ENCODE measurements at places on chromosomes 5 and 9.

- DNase-seq, result no peak
These were observed 845 bp upstream of the SLC30A5 start for GRCh38 chr5:69092969-69093368.

DNA sequence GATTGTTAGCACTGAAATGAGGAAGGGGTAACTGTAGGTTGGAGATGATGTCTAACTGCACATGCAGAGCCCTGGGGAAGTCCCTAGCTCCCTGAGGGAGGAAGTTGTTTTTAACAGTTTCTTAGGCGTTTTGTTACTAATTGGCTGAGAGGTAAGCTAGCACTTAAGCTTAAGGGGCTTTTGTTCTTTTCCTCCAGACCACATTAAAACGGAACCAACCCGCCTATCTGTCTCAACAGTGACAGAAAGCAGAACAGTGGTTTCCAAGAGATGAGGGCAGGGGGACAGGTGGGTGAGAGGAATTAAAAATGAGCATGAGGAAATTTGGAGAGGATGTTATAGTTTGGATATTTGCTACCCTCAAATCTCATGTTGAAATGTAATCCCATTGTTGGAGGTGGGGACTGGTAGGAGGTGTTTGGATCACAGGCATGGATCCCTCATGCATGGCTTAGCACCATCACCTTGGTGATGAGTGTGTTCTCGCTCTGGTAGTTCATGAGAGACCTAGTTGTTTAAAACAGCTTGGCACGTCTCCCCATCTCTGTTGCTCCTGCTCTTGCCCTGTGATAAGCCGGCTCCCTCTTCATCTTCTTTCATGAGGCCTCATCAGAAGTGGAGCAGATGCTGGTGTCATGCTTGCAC is 38.9 kb downstream of the LYRM7 start:
- DNase-seq, result peak; percentile 49

GRCh38 chr9:292915-293314 is 78.2 kb downstream of the DOCK8 start:
- no peak for DNase-seq

DNA sequence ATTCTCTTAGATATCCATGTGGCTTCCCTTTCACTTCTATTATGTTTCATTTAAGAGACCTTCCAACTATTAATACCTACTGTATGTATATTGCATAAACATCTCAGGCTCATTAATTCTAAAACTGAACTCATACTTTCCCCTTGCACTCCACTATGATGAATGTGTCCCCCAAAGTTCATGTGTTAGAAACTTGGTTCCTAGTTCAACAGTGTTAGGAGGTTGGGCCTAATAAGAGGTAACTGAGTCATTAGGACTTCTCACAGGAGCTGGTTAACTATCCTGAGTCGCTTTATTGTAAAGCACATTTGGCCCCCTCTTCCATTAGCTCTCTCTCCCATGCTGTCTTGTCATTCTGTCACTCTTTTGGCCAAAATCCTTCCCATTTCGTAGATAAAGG is 22.0 kb downstream of the ANKHD1 start:
- DNase-seq, result no peak

DNA sequence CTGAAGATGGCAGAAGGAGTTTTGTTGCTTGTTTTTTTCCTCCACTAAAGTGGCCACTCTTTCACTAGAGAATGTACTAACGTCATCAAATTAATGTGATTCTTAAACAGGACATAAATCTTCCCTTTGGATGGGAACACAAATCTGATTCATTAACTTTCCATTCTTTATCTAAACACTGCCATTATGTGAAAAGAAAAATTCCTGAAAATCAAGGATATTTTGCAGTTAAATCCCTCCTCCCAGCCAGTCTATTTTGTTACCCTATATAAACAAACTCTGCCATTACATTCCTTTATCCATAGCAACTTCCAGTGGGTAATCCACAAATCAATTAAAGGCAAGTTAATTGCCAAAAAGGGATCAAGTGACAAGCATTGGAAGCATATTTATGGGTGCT is 546.5 kb downstream of the PDE4D start:
- DNase-seq, result no peak

DNA sequence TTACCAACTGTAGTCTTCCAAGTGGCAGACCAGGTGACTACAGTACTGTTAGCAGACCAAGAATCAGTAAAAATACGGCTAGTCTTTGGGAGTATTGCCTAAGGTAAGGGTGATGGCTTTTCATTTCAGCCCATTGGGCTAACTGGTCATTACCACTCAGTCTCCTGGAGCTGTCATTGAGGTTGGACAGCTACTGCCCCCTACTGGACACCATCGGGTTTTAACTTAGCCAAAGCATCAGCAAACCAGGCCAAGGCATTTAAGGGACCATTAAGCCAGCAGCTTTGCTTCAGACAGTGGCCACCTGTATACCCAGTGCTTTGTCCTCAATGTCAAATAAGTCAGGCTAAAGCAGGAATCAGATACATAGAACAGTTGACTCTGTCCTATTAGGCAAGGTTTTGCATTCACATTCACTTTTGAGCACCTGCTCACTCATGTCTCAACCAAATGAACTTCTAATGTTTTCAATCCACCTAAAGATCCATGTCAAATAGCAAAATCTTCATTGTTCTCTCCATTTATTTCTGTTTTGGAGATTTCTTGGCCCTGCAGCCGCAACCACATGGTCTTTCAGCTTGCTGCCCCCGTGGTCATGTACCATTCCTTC is 117.2 kb downstream of the INVS start:
- peak; percentile 78 for DNase-seq

DNA sequence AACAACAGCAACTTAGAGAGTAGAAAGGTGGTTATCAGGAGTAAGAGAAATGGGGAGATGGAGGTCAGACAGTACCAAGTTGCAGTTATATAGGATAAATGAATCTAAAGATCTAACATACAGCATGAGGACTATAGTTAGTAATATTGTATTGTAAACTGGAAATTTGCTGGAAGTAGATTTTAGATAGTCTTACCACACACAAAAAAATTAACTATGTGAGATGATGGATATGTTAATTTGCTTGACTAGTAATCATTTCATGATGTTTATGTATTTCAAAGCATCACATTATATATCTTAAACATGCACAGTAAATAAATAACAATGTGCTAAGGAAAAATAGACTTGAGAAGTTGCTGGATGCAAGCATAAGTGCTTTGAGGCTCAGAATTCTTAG is 622.1 kb downstream of the CCDC171 start:
- DNase-seq, result no peak

GRCh38 chr9:113654605-113655428 is 191.3 kb downstream of the RGS3 start:
- DNase-seq, result no peak

DNA sequence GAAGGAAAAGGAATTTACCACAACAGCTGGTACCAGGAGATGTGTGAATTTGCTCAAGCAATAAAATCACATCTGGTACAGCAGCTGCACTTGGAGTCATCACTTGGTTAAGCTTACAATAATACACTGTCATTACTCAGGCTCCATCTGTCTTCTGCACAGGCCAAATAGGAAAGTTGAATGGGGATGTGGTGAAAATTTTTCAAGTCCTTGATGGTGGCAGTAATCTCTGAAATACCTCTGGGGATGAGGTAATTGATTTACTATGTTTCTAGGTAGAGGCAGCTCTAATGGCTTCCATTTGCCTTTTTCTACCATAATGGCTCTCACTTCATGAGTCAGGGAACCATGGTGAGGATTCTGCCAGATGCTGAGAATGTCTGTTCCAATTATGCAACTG is 206.8 kb upstream of the ATP10B start:
- no peak for DNase-seq

GRCh38 chr9:30356221-30356620 is 2028.2 kb upstream of the ACO1 start:
- no peak for DNase-seq

DNA sequence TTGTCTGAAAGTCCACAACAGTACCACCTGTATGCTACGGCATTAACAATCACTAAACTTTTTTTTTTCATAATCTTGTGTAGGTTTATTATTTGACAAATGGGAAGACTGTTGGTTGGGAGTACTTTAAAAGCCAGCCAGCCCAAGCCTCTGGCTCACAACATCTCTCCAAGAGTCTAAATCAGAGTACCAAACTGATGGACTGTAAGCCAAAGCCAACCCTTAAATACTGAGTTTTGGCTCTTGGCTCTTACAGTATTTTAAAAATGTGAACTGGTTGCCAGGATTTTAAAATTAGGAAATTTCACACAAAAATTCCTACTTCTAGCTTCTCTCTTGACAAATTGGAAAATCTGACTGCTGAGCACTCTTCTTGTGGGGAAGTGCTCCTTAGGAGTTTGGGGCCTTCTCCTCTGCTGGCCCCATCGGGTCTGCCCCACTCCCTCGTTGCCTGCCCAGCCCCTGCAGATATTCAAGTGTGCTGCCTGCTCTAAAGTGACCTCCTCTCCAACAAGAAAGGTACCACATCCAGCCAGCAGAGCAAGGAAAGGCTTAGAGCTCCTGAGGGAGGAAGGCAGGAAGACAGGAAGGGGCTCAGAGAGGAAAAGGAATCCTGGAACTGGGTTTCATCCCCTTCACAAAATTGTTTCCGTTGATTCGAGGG is 21.8 kb upstream of the TMOD1 start:
- DNase-seq, result no peak

DNA sequence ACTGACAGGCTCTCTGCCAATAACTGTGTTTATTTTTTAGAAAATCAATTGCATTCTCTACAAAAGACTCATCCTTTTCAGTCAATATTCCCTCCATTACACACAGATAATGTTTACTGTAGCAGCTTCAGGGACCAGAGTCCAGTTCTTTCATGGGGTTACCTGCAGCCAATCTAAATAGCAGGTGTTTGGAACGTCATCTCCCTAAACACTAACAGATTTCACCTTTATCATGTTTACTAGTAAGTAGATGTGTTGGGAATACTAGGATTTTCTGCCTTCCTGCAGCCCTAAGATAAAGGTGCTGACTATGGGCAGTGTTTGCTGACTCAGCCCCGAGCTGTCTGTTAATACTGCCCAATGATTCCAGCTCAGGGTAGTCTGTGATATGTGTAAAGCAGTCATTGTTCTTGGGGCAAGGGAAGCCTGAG is 447.0 kb downstream of the KIF4B start:
- no peak for DNase-seq

DNA sequence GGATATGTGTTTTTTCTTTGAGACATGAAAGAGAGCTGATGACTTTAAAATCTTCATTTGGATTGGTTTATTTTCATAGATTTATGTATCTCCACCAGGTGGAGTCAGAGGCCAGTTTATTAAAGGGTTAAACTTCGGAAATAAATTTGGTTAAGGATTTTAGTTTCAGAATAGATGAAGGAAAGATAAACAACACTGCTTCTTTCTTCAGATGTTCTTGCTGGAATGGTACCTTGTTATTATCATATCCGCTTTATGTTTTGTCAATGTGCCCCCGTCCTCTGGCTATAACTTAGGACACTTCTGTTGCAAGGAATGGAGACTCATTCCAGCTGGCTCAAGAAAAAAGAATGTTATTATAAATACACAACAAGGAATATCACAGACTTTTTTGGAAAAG is 81.2 kb downstream of the ALDH1A1 start:
- DNase-seq, result no peak

DNA sequence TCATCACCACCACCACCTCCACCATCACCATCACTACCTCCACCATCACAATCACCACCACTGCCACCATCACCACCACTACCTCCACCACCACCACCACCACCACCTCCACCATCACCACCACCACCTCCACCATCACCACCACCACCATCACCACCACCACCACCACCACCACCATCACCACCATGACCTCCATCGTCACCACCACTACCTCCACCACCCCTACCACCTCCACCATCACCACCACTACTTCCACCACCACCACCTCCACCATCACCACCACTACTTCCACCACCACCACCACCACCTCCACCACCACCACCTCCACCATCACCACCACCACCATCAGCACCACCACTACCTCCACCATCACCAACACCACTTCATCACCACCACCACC is 23.5 kb upstream of the ADCY2 start:
- DNase-seq, result no peak

Data from activated CD4-positive, alpha-beta T cell treated with anti-CD3 and anti-CD28 coated beads for 48 hours (primary cell).